ENCODE measurements at places on chromosomes 5 and 9.

- H3K4me1 ChIP-seq = no peaks in the 10 kb centered on the region
- H3K4me3 ChIP-seq = no peak overlapping the region
- H3K27ac ChIP-seq = no peak overlapping the region
Measured at GRCh38 chr5:94544031-94544650, 74.3 kb downstream of the KIAA0825 start.

DNA sequence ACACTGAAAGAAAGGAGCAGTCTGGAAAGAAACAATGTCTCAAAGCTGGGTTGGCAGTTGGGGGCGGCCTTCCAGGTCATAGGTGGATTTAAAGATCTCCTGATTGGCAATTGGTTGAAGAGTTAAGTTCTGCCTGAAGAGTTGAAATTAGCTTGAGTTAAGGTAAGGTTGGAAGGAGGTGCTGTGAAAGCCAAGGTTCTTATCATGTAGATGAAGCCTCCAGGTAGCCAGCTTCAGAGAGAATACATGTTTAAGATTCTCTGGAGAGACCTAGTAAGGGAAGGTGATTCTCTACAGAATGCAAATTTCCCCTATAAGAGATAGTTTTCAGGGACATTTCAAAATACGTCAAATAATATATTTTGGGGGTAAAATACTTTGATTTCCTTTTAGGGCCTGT is 387.1 kb downstream of the TMEM232 start:
- no peaks in the 10 kb centered on the region for H3K27me3 ChIP-seq
- H3K36me3 ChIP-seq = no peaks in the 10 kb centered on the region
- DNase-seq = no peak
- no peak overlapping the region for H3K4me3 ChIP-seq
- H3K27ac ChIP-seq = no peak overlapping the region

GRCh38 chr5:54820346-54821134 is 164.9 kb downstream of the ESM1 start:
- H3K36me3 ChIP-seq = no peaks in the 10 kb centered on the region
- H3K4me3 ChIP-seq = no peak overlapping the region
- no peak for DNase-seq
- no peaks in the 10 kb centered on the region for H3K4me1 ChIP-seq
- no peak overlapping the region for H3K27ac ChIP-seq

GRCh38 chr9:89440548-89440947 is 57.4 kb downstream of the SEMA4D start:
- H3K27me3 ChIP-seq = no peaks in the 10 kb centered on the region
- H3K4me3 ChIP-seq = no peak overlapping the region
- H3K36me3 ChIP-seq = peaks cover 17% of the 10 kb centered on the region

- no peak for DNase-seq
- peaks cover 19% of the 10 kb centered on the region for H3K4me1 ChIP-seq
- no peaks in the 10 kb centered on the region for H3K36me3 ChIP-seq
- no peak overlapping the region for H3K4me3 ChIP-seq
- H3K27ac ChIP-seq = no peak overlapping the region
- H3K27me3 ChIP-seq = no peaks in the 10 kb centered on the region
Measured at GRCh38 chr9:137074657-137075274, 2.6 kb upstream of the UAP1L1 start.

DNA sequence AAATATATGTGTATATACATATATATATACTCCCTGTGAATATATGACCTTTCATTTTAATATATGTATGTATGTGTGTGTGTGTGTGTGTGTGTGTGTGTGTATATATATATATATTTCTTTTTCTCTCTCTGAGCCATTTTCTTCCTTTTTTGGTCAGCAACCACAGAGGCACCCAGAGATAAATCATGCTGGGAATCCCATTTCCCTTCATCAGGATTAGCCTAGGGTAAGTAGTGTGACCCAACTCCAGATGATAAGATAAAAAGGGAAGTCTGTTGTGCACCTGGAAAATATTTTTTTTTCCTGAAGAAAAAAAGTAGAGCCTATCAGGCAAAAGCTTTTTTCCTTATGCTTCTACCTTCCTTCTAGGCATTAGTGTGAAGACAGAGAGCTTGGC is 25.4 kb upstream of the SUB1 start:
- no peaks in the 10 kb centered on the region for H3K36me3 ChIP-seq
- no peak overlapping the region for H3K27ac ChIP-seq
- no peak overlapping the region for H3K4me3 ChIP-seq
- H3K27me3 ChIP-seq = no peaks in the 10 kb centered on the region
- no peaks in the 10 kb centered on the region for H3K4me1 ChIP-seq

DNA sequence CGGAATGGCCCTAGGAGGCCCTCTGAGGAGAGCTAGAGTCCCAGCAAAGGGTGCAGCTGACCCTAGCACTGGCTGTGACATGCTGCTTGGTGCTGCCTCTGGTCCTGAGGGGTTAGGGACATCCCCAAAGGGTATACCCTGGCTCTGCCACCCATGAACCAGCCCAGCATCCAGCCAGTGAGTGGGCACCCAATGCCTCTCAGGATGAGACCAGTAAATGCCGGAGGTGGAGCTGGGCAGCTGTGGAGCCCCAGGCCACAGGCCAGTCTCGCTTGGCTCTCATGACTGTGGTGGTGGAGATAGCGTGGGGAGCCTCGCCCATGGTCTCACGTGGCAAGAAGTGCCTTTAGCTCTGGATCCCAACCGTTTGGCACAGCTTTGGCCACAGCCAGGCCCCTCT is 3.7 kb upstream of the CEL start:
- peaks cover 14% of the 10 kb centered on the region for H3K4me1 ChIP-seq
- no peak for DNase-seq
- peaks cover 26% of the 10 kb centered on the region for H3K36me3 ChIP-seq
- H3K27me3 ChIP-seq = no peaks in the 10 kb centered on the region
- H3K27ac ChIP-seq = no peak overlapping the region
- no peak overlapping the region for H3K4me3 ChIP-seq

- H3K4me1 ChIP-seq = no peaks in the 10 kb centered on the region
- H3K27ac ChIP-seq = no peak overlapping the region
- H3K4me3 ChIP-seq = no peak overlapping the region
Measured at GRCh38 chr5:118825226-118825625, 163.1 kb downstream of the DTWD2 start.

- no peaks in the 10 kb centered on the region for H3K36me3 ChIP-seq
- H3K27ac ChIP-seq = no peak overlapping the region
- no peak overlapping the region for H3K4me3 ChIP-seq
Measured at GRCh38 chr9:73011181-73011750, 58.4 kb upstream of the ALDH1A1 start.

DNA sequence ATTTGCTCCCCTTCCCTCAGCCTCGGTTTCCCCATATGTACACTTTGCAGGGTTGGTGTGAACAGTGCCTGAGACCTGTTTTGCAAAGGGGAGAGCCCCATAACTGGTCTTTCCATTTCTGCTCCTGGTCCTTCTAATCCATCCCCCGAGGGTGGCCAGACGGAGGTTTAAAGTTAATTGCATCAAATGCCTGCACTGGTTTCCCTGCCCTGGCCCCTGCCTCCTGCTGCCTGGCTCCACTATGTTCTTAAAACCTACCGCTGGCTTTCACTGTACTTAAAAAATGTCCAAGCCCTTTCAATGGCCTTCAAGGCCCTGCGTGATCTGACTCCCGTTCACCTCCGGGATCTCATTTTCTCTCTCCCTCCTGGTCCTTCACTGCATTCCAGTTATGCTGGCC is 183.0 kb downstream of the RGS3 start:
- no peaks in the 10 kb centered on the region for H3K4me1 ChIP-seq
- no peaks in the 10 kb centered on the region for H3K27me3 ChIP-seq
- no peaks in the 10 kb centered on the region for H3K36me3 ChIP-seq
- no peak overlapping the region for H3K27ac ChIP-seq

GRCh38 chr9:26954050-26954508 is 2.1 kb upstream of the IFT74 start:
- no peak overlapping the region for H3K27ac ChIP-seq
- peaks cover 8% of the 10 kb centered on the region for H3K4me1 ChIP-seq
- H3K36me3 ChIP-seq = no peaks in the 10 kb centered on the region
- no peaks in the 10 kb centered on the region for H3K27me3 ChIP-seq
- DNase-seq = no peak
- no peak overlapping the region for H3K4me3 ChIP-seq

- H3K4me3 ChIP-seq = no peak overlapping the region
- H3K36me3 ChIP-seq = no peaks in the 10 kb centered on the region
- H3K27ac ChIP-seq = no peak overlapping the region
- H3K4me1 ChIP-seq = no peaks in the 10 kb centered on the region
Measured at GRCh38 chr5:141816598-141817399, 61.4 kb downstream of the PCDH1 start.

Data from effector memory CD4-positive, alpha-beta T cell (primary cell).